MCF 10A (cell line): ENCODE measurements at places on chromosomes 1 and 21.

- H3K27me3 ChIP-seq = no peaks in the 10 kb centered on the region
- peak overlapping the region; percentile 82 for H3K4me3 ChIP-seq
- DNase-seq = peak; percentile 74
Observed at GRCh38 chr1:226737819-226738420, 1.2 kb downstream of the ITPKB start.

DNA sequence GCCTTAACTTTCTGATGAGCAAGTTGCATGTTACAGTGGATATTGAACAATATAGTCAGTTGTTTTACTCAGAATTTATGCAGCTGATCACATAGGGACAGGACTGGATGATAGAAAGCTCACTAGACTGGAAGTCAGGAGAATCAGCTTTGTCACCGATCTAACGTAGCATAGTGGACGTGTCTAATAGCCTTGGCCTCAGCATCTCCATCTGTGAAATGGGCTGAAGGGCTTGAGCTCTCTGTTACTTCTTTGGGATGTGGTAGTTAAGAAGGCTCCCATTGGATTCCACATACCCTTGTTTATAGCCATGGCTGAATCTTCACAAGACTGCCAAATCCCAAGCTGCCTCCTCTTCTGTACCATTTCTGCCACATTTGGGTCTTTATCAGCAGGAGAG lies 190.6 kb downstream of the GRIK1 start:
- H3K27ac ChIP-seq = no peak overlapping the region
- H3K4me3 ChIP-seq = no peak overlapping the region
- DNase-seq = no peak
- H3K27me3 ChIP-seq = peaks cover 12% of the 10 kb centered on the region

GRCh38 chr1:183106746-183107145 lies 79.3 kb upstream of the LAMC2 start:
- peaks cover 9% of the 10 kb centered on the region for H3K4me1 ChIP-seq
- no peak for DNase-seq
- H3K4me3 ChIP-seq = no peak overlapping the region
- no peak overlapping the region for H3K27ac ChIP-seq

DNA sequence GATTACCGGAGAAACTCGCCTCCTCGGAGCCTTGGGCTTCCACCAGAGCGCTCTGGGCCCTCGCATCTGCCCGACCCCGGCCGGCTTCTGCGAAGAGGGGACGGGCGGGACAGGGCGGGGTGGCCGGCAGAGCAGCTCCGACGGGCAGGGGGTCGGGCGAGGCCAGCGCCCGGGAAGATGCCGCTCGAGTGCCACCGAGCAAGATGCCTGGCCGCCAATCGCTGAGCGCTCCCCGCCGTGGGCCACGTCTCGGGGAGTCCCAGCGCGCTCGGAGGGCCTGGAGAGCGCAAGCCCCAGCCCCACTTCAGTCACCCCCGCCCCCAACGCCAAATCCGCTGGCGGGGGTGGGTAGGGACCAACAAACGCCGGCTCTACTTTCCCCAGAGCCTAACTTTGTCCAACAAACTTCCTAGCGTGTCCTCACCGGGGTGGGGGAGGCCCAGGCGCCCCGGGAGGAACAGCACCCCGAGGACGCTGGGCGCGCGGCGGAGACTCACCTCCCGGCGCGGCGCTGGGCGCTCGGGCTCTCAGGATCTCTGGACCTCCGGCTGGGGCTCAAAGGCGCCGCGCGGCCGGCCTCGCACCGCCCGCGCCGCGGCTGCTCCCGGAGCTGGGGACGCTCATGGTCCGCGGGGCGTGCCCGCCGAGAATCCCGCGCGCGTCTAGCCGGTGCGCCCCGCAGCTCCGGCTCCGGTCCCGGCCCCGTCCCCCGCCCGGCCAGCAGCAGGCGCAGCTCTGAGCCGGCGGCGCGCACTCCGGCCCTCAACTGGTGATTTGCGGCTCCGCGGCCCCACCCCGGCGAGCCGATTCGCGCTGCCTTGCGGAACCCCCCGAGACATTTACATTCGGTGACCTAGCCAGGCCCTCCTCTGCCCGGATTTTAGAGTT lies at the start of gene BCAR3:
Gene BCAR3, minus strand, starts transcription at position 737 of the 888 bp plus-strand sequence. CDS start 6,907 bp downstream, outside the sequence.
- H3K4me1 ChIP-seq = peaks cover 35% of the 10 kb centered on the region
- H3K36me3 ChIP-seq = peaks cover 19% of the 10 kb centered on the region
- peak within 1 kb of the TSS; percentile 86 for H3K4me3 ChIP-seq
- H3K27me3 ChIP-seq = no peaks in the 10 kb centered on the region
- peak within 1 kb of the TSS; percentile 94 for H3K27ac ChIP-seq
- peak; percentile 79 for DNase-seq

GRCh38 chr1:38118976-38119375 lies 72.4 kb upstream of the POU3F1 start:
- peaks cover 49% of the 10 kb centered on the region for H3K4me1 ChIP-seq
- H3K4me3 ChIP-seq = no peak overlapping the region
- no peak overlapping the region for H3K27ac ChIP-seq
- DNase-seq = no peak

DNA sequence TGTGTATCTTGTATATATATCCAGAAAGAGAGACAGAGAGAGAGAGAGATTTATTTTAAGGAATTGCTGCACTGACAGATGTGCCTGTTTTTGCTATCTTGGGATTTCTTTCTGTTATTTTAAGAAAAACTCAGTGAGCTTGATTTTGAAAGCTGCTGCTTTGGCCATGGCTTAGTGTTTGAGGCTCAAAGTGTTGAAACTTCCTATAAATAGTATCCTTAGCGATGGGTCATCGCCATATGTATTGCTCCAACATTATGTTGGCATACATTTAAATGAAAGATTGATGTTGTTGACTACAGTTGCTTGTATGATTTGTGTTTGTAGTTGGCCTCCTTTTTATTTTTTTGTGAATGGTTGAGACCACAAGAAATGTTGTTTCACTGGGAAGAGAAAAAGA lies 29.0 kb upstream of the NTPCR start:
- H3K4me3 ChIP-seq = no peak overlapping the region
- H3K36me3 ChIP-seq = peaks cover 4% of the 10 kb centered on the region
- H3K27ac ChIP-seq = no peak overlapping the region
- H3K27me3 ChIP-seq = no peaks in the 10 kb centered on the region
- DNase-seq = no peak

- H3K27me3 ChIP-seq = peaks cover 42% of the 10 kb centered on the region
- H3K4me3 ChIP-seq = no peak overlapping the region
- no peak overlapping the region for H3K27ac ChIP-seq
- H3K4me1 ChIP-seq = no peaks in the 10 kb centered on the region
- DNase-seq = no peak
Observed at GRCh38 chr1:70719154-70719553, 308.1 kb downstream of the CTH start.

GRCh38 chr21:32189688-32190483 lies 89.0 kb downstream of the MIS18A start:
- DNase-seq = no peak
- no peak overlapping the region for H3K4me3 ChIP-seq
- H3K4me1 ChIP-seq = no peaks in the 10 kb centered on the region
- no peak overlapping the region for H3K27ac ChIP-seq

DNA sequence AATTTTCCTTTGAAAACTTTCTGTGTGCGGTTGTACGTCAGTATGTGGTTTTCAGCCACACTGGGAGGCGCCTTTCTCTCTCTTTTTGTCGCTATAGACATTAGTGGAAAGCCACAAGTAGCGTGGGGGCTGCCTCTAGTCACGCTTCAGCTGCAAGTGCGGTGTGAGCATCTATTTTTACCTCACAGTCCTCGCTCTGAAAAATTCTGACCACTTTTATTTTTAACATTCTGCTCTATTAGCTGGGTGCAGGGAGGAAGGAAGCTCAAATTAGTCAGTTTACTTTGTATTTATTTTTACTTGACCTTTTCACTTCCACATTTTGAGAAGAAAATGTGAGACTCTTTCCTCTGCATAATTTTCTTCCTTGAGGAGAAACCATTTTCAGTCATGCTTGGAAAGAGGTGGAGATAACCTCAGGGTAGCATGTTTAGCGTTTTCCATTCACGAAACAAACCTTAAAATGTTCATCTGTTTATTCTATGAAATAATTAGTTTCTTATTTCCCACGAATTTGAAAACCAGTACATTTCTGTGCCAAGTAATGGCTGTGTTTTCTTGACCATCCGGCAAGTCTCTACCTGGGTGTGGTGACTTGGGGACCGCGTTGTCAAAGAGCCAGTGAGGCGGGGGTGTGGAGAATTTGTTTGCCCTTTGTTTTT lies 35.6 kb downstream of the ADARB1 start:
- H3K4me3 ChIP-seq = no peak overlapping the region
- H3K27me3 ChIP-seq = no peaks in the 10 kb centered on the region
- no peaks in the 10 kb centered on the region for H3K36me3 ChIP-seq

DNA sequence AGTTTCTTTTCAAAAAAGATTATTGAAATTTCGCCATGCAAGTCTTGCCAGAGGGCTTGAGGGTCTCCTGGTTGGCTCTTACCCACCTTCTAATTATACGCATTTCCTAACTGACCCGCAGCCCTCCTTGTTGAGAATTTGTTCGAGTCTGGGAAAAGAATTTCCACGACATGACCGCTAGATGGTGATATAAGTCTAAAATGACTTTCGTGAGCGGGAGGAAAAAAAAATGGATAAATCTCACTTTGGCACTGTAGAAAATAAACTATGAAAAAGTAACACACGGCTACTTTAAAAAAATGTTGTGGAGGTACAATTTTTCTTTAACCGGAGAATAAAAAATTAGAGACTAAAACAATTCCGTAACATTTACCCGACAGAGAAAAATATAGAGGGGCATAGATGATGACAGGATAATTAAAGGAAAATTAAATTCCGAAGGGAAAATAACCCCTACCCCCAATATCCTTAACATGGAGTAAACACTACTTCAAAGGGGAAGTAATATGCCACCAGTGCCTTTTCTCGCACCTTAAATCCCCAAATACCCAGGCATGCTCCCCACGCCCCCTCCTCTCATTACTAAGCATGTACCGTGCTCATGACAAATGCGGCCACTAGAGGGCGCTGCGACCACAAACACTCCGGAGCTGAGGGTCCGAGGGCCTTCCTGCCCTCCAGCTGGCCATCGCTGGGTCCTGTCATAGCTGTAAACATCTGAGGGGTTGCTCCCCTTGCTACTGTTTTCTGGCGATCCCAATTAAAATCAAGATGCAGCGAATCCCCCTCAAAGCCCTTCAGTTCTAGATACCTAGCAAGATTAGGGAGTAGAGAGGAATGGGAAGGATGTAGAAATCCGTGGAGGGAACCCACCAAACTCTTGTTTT lies 266.9 kb downstream of the ASTN1 start:
- H3K27ac ChIP-seq = no peak overlapping the region
- H3K36me3 ChIP-seq = peaks cover 6% of the 10 kb centered on the region
- peaks cover 10% of the 10 kb centered on the region for H3K4me1 ChIP-seq
- H3K27me3 ChIP-seq = peaks cover 64% of the 10 kb centered on the region
- H3K4me3 ChIP-seq = peak overlapping the region; percentile 63

- peaks cover 15% of the 10 kb centered on the region for H3K4me1 ChIP-seq
- H3K4me3 ChIP-seq = no peak overlapping the region
- H3K36me3 ChIP-seq = no peaks in the 10 kb centered on the region
- no peak for DNase-seq
- no peaks in the 10 kb centered on the region for H3K27me3 ChIP-seq
Observed at GRCh38 chr1:30754684-30755171, 2.8 kb downstream of the LAPTM5 start.

DNA sequence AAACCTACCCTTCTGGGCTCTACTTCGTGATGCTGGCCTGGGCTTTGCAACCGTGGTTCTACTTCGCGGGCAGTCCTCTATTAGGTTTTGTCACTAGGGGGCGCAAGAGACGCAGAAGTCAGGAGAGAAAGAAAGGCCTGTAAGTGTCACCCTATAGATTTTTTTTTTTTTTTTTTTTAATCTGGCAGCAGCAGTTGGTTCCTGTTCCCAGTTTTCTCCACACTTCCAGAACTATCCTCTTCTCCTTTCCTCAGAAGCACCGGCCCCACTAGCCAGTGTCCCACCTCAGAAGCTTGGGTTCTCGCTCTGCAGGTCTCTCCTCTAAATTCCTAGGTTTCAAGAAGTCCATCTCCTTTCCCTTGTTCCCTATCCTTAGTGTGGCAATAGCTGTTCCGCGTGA lies 9.1 kb upstream of the LCE2D start:
- no peaks in the 10 kb centered on the region for H3K36me3 ChIP-seq
- H3K4me1 ChIP-seq = no peaks in the 10 kb centered on the region
- no peak overlapping the region for H3K4me3 ChIP-seq
- DNase-seq = peak; percentile 91
- no peak overlapping the region for H3K27ac ChIP-seq

- H3K4me3 ChIP-seq = no peak overlapping the region
- H3K27ac ChIP-seq = peak overlapping the region; percentile 2
- H3K27me3 ChIP-seq = no peaks in the 10 kb centered on the region
- peak; percentile 66 for DNase-seq
- peaks cover 34% of the 10 kb centered on the region for H3K4me1 ChIP-seq
Observed at GRCh38 chr1:164780863-164781262, 221.9 kb downstream of the PBX1 start.

DNA sequence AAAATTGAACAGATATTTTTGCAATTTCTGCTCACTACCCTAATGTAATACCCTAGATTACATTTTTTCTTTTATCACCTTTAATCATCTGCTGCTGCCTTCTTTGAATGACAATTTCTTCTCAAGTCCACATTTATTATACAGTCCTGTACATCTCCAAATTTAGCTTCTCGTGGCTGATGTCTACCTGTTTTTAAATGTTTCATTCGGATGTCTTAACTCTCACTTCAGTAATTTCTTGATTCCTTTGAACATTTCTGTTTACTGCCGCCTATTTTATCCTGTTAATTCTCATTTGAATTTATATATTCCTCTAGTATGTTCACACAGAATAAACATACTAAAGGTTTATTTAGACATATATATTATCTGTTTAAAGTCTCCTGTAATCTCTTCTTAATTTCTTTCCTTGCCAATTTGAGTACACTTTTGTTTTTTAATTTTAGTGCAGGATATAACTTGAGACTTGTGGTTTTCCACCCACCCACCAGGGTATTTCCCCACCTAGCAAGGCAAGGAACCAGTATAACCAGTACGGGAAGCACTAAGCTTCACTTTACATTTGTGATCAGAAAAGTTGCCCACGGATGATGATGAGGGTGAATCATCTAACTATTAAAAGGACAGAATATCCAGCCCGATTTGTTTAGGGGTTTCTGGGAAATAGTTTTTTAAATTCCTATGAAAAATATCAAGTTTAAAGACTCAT lies 12.7 kb downstream of the INSL5 start:
- H3K4me3 ChIP-seq = no peak overlapping the region
- H3K27me3 ChIP-seq = no peaks in the 10 kb centered on the region
- H3K4me1 ChIP-seq = no peaks in the 10 kb centered on the region
- H3K27ac ChIP-seq = no peak overlapping the region

GRCh38 chr1:60169206-60169605 lies 95.6 kb upstream of the C1orf87 start:
- H3K36me3 ChIP-seq = no peaks in the 10 kb centered on the region
- H3K27me3 ChIP-seq = peaks cover 72% of the 10 kb centered on the region
- H3K27ac ChIP-seq = no peak overlapping the region
- DNase-seq = no peak
- H3K4me1 ChIP-seq = no peaks in the 10 kb centered on the region

GRCh38 chr1:35568975-35569395 lies 4.1 kb upstream of the TFAP2E start:
- peaks cover 27% of the 10 kb centered on the region for H3K4me1 ChIP-seq
- peaks cover 6% of the 10 kb centered on the region for H3K36me3 ChIP-seq
- H3K27me3 ChIP-seq = peaks cover 9% of the 10 kb centered on the region

GRCh38 chr21:28761674-28762356 lies 230.9 kb downstream of the LTN1 start:
- no peak overlapping the region for H3K27ac ChIP-seq
- peaks cover 8% of the 10 kb centered on the region for H3K4me1 ChIP-seq
- no peaks in the 10 kb centered on the region for H3K27me3 ChIP-seq

GRCh38 chr1:10662824-10663677 lies 133.4 kb downstream of the CASZ1 start:
- no peak for DNase-seq
- H3K4me1 ChIP-seq = no peaks in the 10 kb centered on the region
- H3K27ac ChIP-seq = no peak overlapping the region
- H3K4me3 ChIP-seq = no peak overlapping the region
- H3K27me3 ChIP-seq = no peaks in the 10 kb centered on the region

GRCh38 chr1:69787151-69787550 lies 219.4 kb downstream of the LRRC7 start:
- no peaks in the 10 kb centered on the region for H3K4me1 ChIP-seq
- no peaks in the 10 kb centered on the region for H3K36me3 ChIP-seq
- H3K4me3 ChIP-seq = no peak overlapping the region
- H3K27ac ChIP-seq = no peak overlapping the region
- peaks cover 75% of the 10 kb centered on the region for H3K27me3 ChIP-seq
